Cerebellum (tissue), 4 donors: ENCODE measurements at places on chromosomes 16 and 17.

- DNase-seq = no peak
These were observed 106.8 kb downstream of the LITAF start for GRCh38 chr16:11479916-11480315.

DNA sequence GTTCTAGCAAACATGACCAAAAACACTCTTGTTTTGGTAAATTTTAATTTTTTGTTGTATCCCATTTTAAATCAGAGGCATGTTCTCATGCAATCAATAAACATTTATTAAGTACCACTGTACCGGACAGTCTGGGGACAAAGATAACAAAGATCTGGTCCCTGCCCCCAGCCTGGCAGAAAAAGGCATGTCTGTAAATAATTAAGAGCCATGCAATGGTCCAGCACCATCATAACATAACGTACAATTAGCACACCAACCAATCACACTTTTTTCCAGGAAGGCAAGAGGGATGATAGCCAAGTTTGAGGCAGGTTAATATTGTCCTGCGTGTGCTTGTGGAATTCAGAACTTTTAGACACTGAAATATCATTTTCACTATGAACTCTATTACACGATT lies 3.5 kb downstream of the KCNJ16 start:
- DNase-seq = no peak

DNA sequence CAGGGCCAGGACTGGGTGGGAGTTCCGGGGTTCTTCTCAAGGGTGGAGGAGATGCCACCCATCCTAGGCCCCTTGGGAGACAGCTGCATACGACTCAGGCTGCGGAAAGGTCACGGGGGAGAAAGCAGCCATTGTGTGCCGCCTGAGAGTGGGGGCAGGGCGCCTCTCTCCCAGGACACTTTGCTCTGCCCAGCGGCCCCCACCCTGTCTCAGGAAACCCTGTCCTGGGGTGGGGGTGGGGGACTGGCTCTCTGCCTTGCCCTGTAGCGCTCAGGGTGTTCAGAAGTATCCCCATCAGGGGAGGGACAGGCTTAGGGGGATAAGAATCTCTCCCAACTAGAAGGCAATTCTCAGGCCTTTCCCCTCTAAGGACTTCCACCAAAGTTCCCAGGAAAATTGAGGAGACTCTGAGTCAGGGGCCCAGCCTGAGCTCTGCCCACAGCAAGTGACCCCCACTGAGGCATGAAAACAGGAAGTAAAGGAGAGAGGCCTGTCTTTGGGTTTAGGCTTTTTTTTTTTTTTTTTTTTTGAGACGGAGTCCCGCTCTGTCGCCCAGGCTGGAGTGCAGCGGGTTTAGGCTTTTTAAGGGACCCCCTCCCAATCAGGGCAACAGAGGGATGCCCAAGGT lies 4.9 kb downstream of the GIT1 start:
- DNase-seq = no peak

DNA sequence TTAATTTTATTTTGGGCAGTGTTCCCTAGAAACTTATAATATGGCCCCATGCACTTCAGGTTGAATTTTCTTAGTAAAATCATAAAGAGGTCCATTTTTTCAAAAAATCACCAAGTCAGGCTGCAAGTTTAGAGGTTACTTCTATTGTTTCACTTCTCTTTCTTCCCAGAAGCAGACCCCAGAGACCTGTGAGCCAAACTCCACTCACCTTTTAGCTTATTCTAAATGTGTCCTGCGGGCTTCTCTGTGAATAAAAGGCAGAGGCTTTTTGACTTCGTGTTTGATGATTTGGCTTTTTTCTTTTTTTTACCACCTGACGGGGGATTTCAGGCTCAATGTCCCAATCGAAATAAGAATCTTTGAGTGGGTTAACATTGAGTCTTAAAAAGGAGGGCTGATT lies 7.4 kb downstream of the PRKCB start:
- DNase-seq = no peak

- no peak for DNase-seq
These were observed 24.0 kb downstream of the SYCE1L start for GRCh38 chr16:77223184-77223583.

DNA sequence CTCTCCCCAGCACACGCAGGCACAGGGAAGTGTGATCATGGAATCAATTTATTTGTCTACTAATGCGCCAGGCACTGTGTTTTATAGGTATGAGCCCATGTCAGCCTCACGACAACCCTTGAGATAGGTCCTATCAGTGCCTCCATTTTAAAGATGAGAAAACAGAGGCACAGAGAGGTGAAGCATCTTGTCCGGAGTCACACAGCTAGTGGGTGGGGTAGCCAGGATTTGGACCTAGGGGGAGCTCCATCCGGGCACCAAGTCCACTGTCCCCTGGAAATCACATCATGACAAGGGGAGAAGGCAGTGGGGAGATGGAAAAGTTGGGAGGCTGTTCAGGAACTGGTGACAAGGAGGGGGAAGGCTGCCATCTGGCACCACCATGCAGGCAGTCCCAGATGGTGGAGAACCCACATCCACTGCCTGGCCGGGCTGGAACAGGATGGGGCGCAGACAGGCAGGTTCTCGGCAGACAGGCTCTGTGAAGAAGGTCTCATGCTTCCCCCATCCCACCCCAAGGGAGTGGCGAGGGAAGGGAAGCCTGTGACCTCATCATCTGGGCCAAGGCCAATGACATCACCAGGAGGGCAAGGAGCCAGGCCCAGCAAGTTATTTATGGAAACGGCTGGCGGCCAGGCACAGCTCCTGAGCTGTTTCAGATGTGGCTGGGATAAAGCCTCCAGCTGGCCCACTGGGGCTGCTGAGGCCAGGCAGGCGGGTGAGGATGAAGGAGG lies 126.0 kb upstream of the SDK2 start:
- DNase-seq = peak; percentile 53

GRCh38 chr17:82790391-82790790 lies 38.5 kb downstream of the TBCD start:
- DNase-seq = no peak

GRCh38 chr17:82943751-82944150 lies 103.9 kb upstream of the ZNF750 start:
- DNase-seq = no peak

DNA sequence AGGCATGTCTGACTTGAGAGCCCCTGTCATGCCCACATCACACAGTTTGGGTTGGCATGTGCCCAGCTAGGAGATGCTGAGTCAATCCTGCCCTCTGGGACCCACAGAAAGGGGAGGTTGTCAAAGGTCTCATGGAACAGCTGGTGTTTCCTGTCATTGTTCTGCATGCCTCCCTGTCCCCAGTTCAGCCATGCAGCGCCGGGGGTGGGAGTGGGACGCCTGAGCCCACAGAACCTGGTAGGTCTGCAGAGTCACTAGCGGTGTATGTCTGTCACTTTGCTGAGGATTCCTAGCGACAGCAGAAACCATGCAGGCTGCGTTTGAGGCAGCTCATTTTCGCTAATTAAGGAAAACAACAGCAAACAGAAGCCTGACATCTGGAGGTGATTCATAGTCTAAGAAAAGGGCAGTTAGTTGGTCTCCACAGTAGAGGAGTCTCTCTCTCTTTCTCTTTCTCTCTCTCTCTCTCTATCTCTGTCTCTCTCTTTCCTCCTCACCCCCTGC lies 19.6 kb upstream of the CCL1 start:
- no peak for DNase-seq

GRCh38 chr17:51629232-51629631 lies 368.9 kb downstream of the UTP18 start:
- no peak for DNase-seq

GRCh38 chr16:54027558-54027957 lies 259.0 kb downstream of the IRX3 start:
- DNase-seq = no peak
